ENCODE measurements at places on chromosomes 1 and 21.

- peak; percentile 92 for DNase-seq
Measured at GRCh38 chr1:61741711-61742619, at the start of gene PATJ. PATJ (plus strand) TSS chr1:61742480; CDS start chr1:61762893, 20,413 bp downstream.

DNA sequence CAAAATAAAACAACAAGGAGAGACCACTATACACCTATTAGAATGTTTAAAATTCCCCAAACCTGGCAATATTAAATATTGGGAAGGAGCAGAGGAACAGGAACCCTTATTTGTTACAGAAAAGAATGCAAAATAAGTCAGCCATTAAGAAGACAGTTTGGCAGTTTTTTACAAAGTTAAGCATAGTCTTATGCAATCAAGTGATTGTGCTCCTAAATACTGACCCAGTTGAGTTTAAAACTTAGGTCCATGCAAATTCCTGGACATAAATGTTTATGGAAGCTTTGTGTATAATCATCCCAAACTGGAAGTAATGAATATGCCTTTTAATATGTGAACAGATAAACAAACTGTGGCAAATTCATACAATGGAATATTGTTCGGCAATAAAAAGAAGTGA, 72.9 kb upstream of the RGS4 start:
- no peak for DNase-seq

- peak; percentile 70 for DNase-seq
Measured at GRCh38 chr1:42456754-42457089, 379 bp downstream of the PPCS start.

- DNase-seq, result no peak
Measured at GRCh38 chr1:19381261-19381660, 69.1 kb downstream of the SLC66A1 start.

- DNase-seq, result no peak
Measured at GRCh38 chr1:155529929-155530328, 32.7 kb downstream of the ASH1L start.

GRCh38 chr1:28280977-28281381, 21.7 kb downstream of the SESN2 start:
- DNase-seq, result no peak

GRCh38 chr1:86938450-86938849, 24.0 kb downstream of the HS2ST1 start:
- no peak for DNase-seq

Measured in H9 (cell line).